ENCODE measurements at places on chromosomes 12 and 14.

DNA sequence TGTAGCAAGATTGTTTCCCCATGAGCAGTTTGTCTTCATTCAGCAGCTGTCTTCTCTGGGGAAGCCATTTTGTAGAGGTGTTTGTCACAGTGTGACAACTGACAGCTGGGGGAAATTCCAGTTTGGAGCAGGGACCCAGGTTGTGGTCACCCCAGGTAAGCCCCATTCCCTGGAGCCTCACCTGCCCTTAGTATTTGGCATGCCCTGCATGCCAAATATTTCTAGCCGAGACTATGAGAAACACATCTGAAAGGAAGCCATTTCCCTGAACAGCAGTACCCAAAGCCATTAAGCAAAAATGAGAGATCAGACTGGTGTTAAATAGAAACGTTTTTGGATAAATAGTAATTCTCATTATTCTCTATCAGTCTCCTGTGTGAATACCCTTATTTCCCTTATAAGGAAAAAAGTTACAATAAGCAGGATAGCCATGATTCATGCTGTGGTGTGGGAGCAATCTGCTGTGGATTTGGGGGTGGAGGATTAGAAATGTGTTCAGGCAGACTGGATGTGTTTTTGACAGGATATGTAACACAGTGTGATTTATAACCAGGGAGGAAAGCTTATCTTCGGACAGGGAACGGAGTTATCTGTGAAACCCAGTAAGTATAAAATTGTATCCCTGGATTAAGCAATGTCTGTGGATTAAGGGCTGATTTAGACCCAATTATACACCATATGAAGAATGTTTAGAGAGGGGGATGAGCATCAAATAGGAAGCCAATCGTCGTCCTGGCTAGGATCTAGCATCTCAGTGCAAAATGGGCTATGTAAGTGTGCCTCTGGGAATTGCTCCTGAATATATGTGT is 68.9 kb downstream of the DAD1 start:
- no peak for DNase-seq

DNA sequence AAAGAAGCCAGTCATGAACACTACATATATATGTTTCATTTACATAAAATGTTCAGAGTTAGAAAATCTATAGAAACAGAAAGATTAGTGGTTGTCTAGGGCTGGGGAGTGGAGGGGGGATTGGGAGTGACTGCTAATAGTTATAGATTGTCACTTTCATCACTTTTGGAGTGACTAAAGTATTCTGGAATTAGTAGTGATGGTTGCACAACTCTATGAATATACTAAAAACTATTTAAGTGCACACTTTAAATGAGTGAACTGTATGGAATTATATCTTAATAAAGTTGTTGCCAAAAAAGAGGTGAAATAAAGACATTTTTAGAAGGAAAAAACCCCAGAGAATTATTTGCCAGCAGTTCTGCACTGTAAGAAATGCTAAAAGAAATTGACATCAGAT is 9.5 kb downstream of the CATSPERB start:
- DNase-seq = no peak

GRCh38 chr12:101743242-101743641 is 4.0 kb upstream of the SYCP3 start:
- no peak for DNase-seq

- DNase-seq = no peak
These were observed 59.1 kb upstream of the NAP1L1 start for GRCh38 chr12:76143343-76144244.

- no peak for DNase-seq
These were observed 4.6 kb downstream of the AQP2 start for GRCh38 chr12:49954863-49955830.

DNA sequence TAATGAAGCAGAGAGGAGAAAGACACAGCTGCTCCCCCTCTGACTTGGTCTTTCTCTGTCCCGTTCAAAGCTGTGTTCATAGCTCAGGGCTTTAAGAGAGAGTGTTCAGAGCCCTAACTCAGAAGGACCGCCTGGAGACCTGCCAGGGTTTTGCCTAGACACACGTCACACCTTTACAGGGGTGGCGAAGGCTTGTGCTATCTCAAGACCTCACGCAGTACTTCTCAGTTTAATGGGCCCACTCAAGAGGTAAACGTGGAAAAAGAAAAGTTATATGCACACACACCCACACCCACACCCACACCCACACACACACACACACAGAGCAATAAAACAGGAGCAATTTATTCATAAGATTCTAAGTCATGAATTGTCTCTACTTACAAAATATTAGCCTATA is 374.3 kb downstream of the C12orf75 start:
- no peak for DNase-seq

- no peak for DNase-seq
These were observed 307.8 kb upstream of the PRKD1 start for GRCh38 chr14:30235485-30235884.

GRCh38 chr12:72982356-72982755 is 710.2 kb downstream of the TRHDE start:
- DNase-seq = no peak

DNA sequence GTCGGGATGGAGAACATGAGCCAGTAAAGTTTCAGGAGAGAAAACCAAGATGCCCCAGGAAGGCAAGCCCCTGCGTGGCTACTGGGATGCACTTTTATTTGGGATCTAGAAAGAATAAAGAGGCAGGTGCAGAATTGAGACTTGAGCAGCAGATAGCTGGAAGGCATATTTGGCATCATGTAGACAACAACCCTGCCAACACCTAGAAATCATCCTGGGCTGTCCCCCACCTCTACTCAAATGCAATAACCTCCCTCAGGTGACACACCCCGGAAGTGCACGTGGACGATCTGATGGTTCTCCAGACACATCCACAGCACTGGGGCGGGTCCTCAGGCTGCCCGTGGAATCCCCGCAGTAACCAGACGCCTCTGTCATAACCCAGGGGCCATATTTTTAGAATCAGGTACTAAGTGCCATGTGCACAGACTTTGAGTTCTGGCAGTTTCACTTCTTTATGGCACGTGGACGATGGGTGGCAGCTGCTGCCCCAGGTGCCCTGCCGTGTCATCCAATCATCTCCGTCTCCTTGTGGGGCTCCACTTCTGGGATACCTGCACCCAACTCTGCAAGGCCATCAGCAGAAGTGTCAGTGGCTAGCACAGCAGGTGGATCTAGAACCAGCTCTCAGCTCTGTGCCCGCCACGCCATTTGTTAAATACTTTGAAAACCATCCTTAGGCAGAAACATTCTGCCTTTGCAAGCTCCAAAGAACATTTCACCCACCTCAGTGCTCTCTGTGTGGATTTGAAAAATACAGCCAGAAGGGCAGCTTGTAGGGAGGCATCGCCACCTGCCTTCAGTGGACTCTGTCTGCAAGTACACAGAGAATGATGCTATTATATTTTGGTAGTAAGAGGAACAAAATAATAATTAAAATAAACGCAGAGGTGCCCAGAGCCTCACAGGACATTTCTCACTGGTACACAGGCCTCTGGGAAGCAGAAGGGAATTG is 771.7 kb upstream of the TMEM132C start:
- no peak for DNase-seq

DNA sequence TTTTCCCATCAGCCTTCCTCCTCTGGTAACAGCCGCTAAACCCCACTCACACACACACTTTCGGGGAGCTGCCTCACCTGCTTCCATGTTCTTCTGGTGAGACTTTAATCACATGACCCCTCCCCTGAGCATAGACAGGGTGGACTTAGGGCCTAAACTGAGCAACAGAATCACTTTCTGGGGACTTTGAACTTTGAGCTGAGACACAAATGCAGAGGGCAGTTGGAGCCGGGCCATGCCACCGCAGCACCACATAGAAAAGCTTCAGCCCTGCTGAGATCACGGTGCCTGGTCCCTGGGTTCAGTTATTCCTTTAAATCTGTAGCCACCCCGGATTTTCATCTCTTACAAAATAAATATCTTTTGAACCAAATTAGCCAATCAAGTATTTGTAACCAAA is 18.4 kb upstream of the MAP3K9 start:
- DNase-seq = peak; percentile 74

DNA sequence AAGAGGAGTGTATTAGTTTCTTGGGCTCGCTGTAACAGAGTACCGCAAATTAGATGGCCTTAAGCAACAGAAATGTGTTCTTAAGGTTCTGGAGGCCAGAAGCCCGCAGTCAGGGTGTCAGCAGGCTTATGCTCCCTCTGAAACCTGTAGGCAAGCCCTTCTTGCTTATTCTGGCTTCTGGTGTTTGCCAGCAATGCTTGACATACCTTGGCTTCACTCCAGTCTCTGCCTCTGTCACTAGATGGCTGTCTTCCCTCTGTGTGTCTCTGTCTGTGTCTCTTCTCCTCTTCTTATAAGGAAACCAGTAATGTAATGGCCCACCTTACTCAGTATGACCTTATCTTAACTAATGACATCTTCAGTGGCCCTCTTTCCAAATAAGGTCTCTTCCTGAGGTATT is 85.1 kb downstream of the DERA start:
- DNase-seq = no peak

DNA sequence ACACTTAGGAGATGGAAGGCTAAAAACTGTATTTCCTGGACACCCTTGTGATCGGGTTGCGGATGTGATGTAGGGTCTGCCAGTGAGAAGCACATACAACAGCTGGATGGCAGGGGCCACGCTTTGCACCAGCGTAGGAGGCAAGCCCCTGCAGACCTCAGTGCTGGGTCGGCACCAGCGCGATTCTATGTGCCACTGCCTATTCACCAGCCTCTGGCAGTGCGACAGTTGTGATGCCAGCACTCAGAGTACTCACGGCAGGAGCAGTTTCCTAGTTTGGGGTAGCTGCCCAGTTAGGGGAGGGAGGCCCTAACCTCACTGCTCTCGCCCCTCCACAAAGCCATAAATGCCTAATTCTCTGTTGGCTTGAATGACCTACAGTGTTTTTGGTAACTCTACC is 31.6 kb downstream of the SPTLC2 start:
- DNase-seq = no peak

DNA sequence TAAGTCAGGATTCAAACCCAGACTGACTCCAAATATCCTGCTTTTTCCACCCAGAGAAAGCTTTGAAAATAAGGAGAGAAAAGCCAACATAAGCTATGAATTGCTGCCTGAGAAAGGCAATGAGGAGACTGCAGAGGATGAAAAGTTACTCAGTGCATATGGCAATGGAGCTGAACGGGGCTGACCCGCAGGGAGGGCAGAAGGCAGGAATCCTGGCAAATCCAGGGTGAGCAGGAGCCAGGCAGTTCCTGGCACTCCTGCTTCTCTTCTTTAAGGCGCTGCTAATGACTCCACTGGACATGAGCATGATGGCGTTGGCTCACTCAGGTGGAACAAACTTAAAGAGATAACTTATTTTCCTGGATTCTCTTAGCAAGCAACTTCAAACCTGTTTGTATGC is 95.2 kb upstream of the TMCC3 start:
- DNase-seq = no peak

DNA sequence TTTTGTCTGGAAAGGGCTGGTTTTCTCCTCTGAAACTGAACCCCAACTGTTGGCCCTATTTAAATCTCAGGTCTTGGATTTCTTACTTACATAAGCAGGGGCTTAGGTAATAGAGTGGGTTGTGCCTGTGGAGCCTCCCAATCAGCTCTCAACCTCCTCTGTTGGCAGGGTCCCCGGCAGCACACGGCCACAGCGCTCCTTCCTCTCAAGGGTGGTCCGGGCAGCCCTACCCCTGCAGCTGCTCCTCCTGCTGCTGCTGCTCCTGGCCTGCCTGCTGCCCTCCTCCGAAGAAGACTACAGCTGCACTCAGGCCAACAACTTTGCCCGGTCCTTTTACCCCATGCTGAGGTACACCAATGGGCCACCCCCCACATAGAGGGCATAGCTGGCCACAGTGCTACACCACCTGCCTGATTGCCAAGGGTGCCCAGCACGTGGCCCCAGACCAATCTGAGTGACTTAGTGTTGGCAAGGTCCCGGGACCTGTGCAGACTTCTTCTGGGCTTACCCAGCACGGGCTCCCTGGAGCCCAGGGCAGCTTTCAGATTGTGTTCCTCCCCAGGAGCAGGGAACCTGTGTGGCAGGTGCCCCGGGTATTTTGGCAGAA is 68.9 kb downstream of the ESR2 start:
- DNase-seq = no peak

GRCh38 chr12:117847371-117847770 is 121.4 kb downstream of the KSR2 start:
- no peak for DNase-seq

- no peak for DNase-seq
These were observed 48.6 kb upstream of the E2F7 start for GRCh38 chr12:77113971-77114370.

- DNase-seq = peak; percentile 71
These were observed 16.7 kb downstream of the KMT2D start for GRCh38 chr12:49043856-49044258.

DNA sequence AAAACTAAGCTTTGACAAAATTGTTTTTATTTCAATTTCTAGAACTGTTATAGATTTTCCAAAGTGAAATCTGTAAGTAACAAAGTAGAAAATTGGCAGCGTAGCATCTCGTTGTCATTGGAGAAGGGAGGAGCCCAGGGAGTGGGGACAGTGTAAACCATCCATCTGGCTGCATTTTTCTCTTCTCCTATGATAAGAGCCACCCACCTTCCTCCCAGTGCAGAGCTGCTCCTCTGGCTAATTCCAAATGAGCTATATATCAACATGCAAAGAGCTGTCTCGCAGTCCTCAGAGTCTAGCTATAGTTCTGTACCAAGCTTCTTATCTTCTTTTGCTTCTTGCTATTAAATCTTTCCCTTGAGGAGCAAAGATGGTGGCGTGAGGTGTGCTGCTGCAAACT is 56.6 kb downstream of the SCN8A start:
- DNase-seq = no peak

GRCh38 chr14:34179727-34180126 is 228.9 kb upstream of the EGLN3 start:
- DNase-seq = no peak

DNA sequence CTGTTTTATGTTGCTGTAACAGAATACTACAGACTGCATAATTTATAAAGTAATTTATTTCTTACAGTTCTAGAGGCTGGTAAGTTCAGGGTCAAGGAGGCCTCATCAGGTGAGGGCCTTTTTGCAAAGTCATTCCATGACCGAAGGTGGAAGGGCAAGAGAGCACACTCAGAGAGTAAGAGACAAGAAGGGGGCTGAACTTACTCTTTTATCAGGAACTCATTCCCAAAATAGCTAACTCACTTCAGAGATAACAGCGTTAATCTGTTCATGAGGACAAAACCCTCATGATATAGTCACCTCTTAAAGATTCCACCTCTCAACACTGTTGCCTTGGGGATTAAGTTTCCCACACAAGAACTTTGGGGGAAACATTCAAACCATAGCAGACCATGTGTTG is 51.5 kb upstream of the RNU6-7 start:
- DNase-seq = no peak

DNA sequence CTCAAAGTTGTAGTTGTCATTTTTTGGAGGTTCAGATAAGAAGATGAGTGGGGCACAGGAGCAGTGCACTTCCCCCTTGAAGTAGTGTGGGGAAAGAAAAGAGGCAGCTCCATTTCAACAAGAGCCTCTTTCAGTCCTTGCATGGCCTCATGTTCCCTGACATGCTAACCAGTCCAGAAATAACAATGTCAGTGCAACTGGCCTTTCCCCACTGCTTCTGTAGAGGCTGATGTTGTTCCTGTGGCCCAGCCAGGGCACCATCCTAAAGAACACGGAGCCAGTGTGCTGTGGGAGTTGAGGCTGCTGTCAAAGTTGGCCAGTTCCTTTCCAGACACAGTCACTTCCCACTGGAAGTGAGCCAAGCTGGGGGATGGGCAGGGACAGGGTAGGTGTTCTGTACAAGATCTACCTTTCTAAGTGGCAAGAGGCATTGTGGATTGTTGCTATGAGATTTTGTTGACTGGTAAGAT is 77.7 kb upstream of the SLC38A2 start:
- peak; percentile 63 for DNase-seq

Measured in right lobe of liver (tissue), 6 donors.